ENCODE measurements at places on chromosomes 11 and 22. TPM values are rescaled to one million over a fixed set of nuclear protein-coding genes. Genes with fewer than 3 reads are reported as not detected.

Gene NTM
- total RNA-seq, result 4.2 TPM

Gene TEX54
- total RNA-seq, result not detected

Gene CALCA
- total RNA-seq, result not detected

- no peak for DNase-seq
These were observed 61.6 kb downstream of the CASP12 start for GRCh38 chr11:104836691-104837090.

DNA sequence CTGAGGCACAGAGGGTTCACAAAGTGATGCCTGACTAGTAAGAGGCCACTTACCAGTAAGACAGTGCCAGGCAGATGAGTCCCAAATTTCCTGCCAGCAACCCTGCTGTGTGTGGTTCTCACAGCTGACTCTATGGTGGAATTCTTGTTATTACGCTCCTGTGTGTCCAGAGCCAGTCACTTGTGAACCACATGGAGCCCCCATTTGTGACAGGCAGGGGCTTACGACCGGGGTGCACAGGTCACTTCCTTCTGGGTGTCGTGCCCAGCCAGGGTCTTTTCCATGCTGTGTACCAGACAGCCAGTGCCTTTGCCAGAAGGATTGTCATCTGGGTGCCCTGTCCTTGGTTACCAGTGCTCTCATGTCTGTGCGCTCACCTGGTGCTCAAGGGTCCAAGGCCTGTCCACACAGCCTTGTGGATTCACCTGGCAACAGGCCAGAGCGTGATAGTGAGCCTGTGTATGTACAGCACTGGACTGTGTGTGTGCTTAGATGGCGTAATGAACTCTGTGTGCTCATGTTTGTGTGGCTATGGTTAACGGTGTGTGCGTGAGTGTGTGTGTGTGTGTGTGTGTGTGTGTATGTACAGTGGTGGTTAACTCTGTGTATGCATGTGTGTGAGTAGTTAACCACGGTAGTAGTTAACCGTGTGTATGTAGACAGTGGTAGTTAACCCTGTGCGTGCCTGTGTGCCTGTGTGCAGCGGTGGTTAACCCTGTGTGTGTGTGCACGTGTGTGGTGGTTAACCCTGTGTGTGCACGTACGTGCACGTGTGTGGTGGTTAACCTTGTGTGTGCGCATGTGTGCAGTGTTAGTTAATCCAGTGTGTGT, 18.6 kb downstream of the GRAMD4 start:
- DNase-seq, result no peak

DNA sequence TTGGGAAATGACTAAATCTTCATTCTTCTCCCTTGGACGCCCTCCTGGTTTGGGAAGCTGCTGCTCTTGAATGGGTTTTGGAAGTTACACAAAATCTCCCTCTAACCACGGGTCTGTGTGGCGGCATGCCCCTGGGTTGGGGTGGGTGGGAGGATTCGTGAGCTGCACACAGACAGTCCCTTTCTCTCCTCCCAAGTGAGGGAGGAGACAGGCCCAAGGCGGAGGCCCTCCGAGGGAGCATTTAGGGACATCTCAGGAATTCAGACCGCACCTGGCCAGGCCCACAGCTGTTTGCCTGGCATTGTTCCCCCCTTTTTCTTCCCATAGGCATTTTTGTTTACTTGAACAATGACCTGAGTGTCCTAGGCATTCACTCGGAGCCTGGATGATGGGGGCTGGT, 94.1 kb downstream of the MPPED1 start:
- no peak for DNase-seq

All from vagina (tissue), 2 donors.